ENCODE measurements at places on chromosomes 13 and 19. TPM values are rescaled to one million over a fixed set of nuclear protein-coding genes. Genes with fewer than 3 reads are reported as not detected.

GRCh38 chr13:71210861-71211260, 656.1 kb downstream of the DACH1 start:
- DNase-seq: no peak

DNA sequence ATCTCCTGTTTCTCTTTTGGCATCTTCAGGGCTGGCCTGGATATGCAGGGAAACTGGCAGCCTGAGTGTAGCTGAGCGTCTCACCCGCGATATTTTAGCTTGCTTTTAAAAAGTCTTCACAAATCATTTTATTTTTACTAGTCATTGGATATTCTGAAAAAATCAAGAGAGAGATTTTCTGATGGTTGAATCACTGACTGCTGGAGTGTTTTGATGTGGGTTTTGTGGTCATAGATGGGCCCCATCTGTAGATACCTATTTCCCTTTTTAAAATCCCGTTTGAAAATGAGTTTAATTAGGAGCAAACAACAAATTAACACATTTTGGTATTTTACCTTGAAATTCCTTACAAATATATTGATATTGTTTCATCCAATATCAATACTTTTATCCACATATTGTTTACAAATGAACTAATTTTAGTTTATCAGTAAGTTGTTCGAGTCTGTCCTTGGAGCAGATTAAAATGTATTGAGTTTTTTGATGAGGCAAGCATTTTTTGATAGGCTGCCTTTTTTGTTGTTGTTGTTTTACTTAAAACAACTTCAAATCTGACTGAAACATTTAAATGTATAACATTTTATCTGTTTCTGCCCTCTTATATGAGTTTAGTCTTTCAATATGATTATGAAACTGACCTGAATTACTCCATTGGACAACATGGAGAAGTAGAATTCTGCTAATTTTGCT, 21.5 kb upstream of the OXGR1 start:
- DNase-seq: no peak

GRCh38 chr19:37095859-37096258, 17.6 kb downstream of the ZNF420 start:
- DNase-seq: no peak

GRCh38 chr13:25380741-25381324, 9.1 kb downstream of the ATP8A2 start:
- no peak for DNase-seq

DNA sequence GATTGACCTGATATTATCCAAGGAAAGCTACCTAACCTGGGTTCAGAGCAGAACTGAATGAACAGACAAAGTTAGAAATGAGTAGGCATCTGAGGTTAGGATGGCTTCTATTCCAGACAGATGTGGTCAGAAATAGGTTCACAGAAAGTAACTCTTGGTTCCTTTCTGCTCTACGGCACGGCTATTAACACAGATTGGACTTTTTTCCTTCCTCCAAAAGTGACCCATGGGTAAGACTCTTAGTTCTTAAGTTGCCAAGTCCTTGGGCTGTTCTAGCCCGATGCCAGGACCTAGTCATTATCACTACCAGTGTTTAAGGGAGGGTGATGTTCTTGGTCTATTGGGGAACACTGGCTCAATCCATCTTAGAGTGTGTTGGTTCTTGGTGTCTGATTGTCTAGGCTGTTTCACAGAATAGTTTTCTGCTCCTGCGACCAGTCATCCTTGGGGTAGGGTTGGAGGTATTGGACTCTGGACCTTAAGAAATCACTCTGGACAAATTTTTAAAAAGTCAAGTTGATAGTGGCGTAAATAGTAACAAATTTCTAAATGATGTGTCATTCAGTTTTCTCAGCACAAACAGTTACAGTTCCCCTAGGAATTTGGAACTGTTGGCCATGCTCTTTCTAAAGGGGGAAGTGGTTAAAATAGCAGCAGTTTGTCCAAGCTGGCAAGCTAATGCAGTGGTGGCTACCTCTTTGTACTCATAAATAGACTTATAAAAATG, 60.1 kb upstream of the MYCBP2 start:
- no peak for DNase-seq

DNA sequence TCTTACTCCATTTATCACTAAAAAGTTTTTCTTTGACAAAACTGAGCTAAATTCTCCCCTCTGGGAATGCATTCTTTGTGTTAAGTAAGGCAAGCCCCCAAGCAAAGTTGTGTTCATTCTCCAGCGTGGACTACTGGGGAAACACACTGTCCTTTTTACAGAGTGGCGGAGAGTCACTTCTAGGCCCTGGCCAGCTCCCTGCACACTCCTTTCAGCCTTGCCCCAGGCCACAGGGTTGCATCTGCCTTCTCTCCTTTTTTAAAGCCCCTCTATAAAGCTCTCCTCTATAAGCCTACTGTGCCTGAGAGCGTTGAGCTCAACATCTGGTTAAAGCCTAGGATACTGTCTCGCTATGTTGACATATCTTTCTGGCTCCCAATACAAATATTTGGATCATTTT, 803.4 kb downstream of the PCDH17 start:
- DNase-seq: no peak

DNA sequence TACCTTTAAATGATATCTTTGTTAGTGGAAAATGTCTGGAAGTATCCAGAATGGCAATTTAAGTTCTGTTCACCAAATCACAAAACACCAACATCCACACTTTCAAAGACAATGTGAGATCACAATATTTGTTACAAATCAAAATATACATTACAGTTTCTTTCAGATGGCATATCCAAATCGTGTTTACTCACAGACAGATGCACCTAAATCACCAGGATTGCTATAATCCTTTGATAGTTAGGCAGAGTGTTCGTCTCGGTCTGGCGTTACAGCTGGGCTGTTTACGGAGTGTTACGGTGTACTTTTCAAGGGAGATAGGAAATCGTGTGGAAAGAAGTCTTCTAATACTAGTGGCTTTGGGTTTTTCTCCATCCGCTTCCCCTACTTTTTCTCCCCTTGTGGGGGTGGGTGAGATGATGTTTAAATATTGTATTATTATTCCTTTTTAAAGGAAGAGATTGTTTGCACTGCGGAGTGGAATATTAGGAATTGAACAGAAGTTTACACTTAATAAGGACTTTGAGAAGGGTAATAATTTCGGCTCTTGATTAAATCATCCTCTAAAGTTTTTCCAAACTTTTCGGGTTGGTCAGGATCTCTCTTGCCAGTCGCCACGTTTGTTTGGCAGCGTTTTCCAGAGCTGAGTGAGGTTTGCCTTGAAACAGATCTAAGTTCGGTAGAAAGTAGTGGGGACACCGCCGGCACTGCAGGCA, 1.8 kb downstream of the MAB21L1 start:
- DNase-seq: no peak

DNA sequence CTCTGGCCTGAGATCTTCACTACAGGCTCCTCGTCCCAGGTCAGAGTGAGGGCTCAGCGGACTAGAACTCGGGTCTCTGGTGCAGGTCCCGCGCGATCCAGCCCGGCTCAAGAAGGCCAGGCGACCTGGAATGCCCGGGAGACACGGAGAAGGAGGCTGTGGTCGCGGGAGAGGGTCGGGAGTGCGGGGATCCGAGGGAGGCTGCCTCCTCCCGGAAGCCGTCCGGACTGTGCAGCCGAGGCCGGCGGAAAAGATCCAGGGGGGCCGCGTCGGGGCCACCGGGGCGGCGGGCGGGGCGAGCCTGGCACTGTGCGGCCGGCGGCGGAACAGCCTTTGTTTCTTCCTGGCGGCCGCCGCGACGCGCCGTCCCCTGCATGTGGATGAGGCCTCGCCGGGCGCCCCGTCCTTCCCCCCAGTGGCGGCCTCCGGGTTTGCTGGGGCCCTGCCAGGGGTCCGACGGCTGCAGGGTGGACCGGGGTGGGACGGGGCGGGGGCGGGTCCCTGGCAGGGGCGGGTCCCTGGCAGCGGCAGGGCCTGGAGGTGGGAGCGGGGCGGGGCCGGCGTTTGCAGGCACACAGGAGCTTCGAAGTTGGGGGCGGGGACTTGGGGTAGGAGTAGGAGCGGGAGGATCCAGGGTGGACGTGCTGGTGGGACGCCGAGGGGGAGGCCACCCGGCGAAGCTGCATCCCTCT, 1.0 kb upstream of the SLC7A10 start:
- DNase-seq: no peak

DNA sequence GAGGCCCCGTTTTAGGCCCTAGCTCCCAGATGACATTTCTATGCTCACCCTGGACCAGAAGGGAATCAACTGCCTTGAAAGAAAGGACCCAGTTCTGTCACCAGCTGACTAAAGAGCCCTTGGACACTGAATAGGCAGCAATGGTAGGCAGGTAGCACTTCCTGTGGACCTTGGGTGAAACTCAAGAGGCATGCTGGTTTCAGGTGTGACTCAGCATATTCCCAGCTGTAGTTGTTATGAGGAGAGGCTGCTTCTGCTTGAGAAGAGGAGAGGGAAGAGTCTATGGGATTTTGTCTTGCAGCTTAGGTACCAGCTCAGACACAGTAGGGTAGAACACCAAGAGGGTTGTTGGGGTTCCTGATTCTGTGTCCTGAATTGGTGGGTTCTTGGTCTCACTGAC, 37.9 kb upstream of the HTR2A start:
- no peak for DNase-seq

GRCh38 chr13:26468265-26468801, 89.2 kb upstream of the WASF3 start:
- DNase-seq: peak; percentile 34

- DNase-seq: peak; percentile 86
These were observed at the start of gene ZNF577 for GRCh38 chr19:51887522-51888498. Gene ZNF577, minus strand, starts transcription at chr19:51887951. Its CDS starts 7,569 bp downstream, at chr19:51880382.

- DNase-seq: no peak
These were observed 1531.4 kb upstream of the SLC10A2 start for GRCh38 chr13:104597546-104598180.

GRCh38 chr13:29752175-29752574, 98.2 kb downstream of the UBL3 start:
- DNase-seq: no peak

GRCh38 chr19:48635263-48635965, 1.8 kb downstream of the DBP start:
- no peak for DNase-seq

ERICH6B gene
- not detected for total RNA-seq

TSKS gene
- total RNA-seq: 0.28 TPM

ZNF211 gene
- total RNA-seq: 8.8 TPM

VSTM1 gene
- not detected for total RNA-seq

ODAD3 gene
- 0.22 TPM for total RNA-seq

WIZ gene
- 44.2 TPM for total RNA-seq

FLT3LG gene
- 1.1 TPM for total RNA-seq

CCDC70 gene
- not detected for total RNA-seq

ZNF665 gene
- 1.1 TPM for total RNA-seq

VSTM2B gene
- total RNA-seq: not detected
